T-helper 9 cell (primary cell): ENCODE measurements at places on chromosomes 7 and 10.
A peak's percentile ranks its signal among the peaks of the same experiment; 100 is the strongest.

GRCh38 chr10:77090381-77091356 is 546.9 kb downstream of the KCNMA1 start:
- DNase-seq = no peak

- DNase-seq = no peak
Measured at GRCh38 chr7:20214921-20215669, 2.1 kb downstream of the MACC1 start.

GRCh38 chr7:151875942-151876898 is 695 bp downstream of the PRKAG2 start:
- peak; percentile 59 for DNase-seq

- no peak for DNase-seq
Measured at GRCh38 chr10:35056133-35056532, 34.0 kb downstream of the CUL2 start.

GRCh38 chr10:29057822-29058331 is 231.0 kb upstream of the LYZL1 start:
- DNase-seq = no peak

DNA sequence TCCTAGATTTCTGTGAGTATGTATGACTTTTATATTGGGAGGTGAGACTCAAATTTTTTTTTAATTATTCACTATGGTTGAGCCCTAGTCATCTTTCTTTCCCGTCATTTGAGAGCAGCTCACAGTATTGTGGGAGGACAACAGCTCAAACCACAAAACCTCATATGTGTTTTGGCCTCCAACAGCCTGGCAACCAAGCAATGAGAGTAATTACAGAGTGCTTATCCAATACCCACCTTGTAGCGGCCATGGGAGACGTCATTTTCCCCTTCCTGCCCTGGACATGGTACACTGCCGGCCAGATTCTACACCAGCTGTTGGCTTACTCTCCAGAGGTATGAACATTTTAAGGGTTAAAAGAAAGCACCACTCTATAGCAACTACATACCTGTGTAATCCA is 49.1 kb downstream of the DOCK4 start:
- DNase-seq = no peak

- DNase-seq = no peak
Measured at GRCh38 chr10:11612021-11613001, 861 bp upstream of the USP6NL start.

DNA sequence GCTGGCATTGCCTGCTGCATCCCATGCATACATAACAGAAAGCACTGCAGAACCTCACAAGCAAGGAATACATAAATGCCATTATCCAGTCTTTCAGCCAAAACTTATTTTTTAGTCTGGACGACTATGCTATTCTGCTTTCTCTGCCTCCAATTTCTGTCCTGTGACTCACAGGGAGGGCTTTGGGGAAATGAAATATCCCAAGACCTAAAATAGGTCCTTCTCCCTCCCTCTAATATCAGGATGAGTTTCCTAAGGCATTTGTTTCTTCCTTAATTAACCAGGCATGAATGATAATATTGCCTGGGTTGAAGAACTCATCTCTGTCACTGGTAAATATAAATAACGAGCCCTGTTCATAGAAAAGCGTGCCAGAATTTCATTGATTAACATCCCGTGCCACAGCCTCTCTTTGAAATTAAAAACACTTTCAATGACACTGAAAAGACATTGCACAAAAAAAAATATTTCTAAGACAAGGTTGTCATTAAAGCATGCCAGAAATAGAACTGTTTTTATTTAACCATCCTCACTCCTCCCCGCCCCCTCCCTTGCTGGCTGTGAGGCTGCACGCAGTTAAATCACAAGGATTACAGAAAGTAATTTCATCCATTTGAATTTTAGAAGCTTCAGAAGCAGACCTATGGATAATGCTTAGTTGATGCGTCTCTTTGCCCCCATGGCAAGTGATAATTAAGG is 103.0 kb upstream of the ANKRD1 start:
- no peak for DNase-seq

GRCh38 chr10:3135006-3135405 is 37.6 kb downstream of the PITRM1 start:
- DNase-seq = no peak

DNA sequence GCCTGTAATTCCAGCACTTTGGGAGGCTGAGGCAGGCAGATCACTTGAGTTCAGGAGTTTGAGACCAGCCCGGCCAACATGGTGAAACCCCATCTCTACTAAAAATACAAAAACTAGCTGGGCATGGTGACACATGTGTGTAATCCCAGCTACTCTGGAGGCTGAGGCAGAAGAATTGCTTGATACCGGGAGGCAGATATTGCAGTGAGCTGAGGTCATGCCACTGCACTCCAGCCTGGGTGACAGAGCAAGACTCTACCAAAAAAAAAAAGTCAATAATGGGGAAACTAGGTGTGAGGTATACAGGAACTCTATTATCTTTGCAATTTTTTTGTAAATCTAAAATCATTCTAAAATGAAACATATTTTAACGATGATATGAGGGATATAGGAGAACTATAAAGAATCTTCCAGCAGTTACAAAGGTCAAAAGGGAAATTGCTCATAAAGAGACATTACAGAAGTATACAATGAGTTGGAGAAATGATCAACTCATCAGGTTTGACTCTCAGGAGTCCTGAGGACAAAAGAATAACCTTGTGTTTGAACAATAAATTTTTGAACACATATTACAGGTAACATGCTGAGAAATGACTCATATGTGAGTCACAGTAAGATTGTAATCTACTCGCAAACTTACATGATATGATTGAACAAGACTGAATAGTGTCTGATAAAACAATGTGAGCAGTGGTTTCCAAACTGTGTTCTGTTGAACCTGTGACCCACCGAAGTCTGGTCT is 272.6 kb downstream of the FGFR2 start:
- no peak for DNase-seq

GRCh38 chr7:19118636-19119371 is 1.4 kb upstream of the TWIST1 start:
- DNase-seq = no peak

DNA sequence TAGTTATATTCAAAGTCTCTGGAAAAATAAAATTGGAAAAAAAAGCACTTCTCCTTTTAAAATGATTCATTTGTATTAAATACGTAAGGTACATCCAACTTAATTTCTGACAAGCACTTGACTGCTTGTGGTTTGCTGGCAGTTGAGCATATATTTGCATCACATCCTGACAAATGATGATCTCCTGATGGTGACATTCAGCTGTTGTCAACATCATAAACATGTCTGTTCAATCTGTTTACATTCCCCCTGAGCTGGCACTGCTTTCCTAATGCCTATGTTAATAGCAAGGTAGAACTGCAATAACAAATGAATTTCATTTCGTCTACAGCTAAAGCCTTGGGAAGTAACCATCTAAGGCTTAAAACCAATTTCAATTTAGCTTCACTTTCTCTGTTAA is 24.4 kb downstream of the TSPAN12 start:
- no peak for DNase-seq

DNA sequence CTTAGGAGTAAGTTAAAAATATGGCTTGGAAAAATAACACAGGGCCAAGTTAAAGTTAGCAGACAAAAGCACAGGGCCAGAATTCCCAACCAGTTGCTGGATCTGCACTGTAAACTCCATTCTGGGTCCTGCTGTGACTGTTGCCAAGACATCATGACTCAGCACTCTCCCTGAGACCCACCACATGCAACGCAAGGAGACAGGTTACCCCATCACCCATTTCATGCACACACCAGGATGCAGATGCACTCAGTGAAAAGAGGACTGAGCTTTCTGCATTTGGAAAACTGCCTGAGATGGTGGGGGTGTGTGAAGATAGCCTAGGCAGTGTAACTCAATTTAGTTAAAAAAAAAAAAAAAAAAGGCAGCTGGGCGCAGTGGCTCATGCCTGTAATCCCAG is 97.6 kb upstream of the ZNF438 start:
- no peak for DNase-seq

GRCh38 chr7:20776942-20777341 is 9.7 kb downstream of the SP8 start:
- DNase-seq = no peak

GRCh38 chr7:66344166-66344565 is 139.0 kb downstream of the TPST1 start:
- DNase-seq = no peak

DNA sequence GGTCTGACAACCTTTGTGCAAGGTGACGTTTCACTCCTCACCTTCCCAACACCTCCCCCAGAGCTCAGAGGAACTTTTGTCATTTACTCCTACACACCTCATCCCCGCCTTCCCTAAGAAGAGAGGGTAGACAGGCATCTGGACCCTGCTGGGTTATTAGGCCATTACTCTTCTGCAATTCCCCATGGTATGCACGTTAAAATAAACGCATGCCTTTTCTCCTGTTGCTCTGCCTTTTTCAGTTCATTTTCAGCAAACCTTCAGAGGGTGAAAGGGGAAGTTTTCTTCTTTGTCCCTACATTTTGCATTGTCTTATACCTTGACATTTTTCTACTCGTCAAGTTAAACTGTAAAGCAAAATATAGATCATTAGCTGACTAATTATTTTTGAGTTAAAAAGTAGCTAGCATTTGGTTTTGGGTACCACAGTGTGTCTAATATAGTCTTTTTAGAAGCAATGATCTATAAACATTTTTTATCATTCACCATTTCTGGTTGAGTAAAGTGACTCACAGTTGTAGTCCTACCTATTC is 10.5 kb upstream of the EDRF1 start:
- no peak for DNase-seq

DNA sequence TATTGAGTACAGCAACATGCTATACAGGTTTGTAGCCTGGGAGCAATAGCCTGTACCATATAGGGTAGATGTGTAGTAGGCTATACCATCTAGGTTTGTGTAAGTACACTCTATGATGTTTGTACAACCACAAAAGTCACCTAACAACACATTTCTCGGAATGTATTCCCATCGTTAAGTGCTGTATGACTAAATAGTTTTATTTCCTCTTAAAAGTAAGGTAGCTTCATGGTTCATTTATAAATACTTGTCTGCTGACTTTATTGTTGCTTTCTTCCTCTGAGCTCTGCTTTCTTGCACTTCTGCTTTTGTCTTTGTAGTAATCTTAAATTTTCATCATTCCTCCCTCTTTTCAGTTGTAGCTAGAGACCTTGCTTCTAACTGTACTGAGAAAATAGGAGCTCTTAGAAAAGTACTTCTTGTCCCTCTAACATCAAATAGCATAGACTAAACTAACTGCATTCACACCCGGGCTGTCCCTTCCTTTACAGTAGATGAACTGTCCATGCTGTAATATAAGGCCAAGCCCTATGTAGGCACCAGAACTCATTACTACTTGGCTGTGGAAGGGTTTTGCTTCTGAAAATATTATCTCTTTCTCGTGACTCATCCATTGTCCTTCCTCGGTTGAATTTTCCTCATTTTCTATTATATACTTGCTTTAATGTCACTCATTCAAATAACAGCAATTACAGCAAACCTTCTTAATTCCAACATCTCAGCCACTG is 55.4 kb upstream of the FAM3C start:
- DNase-seq = no peak

DNA sequence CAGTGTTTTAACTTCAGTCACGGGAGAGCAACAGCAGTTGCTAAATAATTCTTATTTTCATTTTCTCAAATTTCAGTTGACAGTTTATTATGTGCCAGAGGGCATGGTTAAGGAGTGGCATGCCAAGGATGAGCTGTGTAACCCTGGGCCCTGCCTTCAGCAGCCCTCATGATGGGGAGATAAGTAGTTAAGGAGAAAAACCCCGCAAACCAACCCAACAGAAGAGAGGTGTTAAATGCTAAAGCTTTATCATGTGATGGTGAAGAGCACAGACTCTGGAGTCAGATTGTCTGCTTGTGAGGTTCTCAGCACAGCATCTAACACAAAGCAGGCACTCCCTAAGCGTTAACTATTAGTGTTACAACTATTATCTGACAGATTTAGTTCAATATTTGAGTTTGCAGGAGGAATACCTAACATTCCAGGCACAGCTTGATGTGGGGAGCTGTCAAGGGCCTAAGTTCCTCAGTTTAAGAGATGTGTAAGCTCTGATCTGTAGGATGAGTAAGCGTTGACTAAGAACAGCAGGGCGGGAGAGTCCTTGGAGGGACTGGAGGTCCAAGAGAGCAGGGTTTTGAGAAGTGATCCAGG is 29.6 kb downstream of the STAM start:
- DNase-seq = no peak

DNA sequence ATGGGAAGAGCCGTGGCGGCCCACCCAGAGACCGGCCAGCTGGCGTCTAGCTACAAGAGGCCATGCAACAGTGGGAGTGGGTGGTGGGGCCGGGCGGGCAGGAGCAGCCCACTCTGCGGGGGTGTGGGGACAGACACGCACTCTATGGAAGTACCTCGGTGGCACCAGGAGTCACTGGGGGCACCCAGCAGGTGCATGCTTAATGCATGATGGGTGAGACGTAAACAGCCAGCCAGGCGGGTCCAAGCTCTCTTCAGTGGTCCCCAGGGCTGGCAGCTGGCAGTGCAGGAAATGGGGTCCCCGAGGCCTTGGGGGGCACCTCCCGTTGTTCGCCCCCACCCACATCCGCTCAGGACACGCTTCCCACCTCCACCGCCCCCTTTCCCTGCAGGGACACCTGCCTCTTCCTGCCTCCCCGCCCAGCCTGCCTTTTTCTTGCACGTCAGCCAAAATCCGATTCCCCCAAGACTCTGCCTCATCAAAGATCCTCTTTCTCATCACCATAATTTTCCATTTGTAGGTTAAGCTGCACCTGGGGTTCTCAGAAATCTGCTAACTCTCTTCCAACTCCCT is 22.6 kb upstream of the PSMG3 start:
- no peak for DNase-seq

DNA sequence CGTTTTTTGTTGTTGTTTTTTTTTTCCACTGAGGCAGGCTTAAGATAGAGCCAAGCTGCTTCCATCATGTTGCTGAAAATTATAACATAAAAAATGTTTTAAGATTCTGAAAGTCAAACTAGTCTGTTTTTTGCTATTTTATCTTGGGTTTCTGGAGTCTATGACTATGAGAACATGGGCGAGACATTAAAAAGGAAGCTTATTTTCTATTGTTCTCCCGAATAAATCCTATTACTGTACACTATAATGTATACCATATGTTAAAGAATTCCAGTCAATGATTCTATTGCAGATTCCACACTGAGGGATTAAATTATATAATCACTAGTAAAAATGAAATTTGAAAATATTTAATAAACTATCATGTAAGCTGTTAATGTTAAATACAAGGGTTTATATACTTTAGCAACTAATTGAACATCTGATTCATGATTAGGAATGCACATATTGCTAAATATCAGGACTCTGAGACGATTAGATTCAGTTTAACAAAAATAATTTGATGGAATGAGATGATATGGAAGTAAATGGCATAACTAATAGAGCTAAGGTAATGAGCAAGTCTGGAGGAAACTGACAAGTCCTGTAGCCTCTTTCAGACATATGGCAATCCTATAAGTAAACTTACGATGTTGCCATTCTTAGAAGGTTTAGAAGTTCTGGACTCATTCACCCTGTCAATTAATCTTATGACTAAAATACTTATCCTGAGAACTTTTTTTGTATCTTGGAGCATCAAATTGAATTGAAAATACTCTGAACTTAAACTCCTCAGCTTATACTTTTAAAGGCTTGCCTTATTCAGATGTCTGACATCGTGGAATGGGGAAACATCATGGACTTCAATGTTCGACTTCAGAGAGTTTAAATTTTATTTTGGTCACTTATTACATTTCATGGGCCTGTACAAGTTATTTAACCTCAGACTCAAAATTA is 294.8 kb upstream of the DGKB start:
- DNase-seq = no peak

GRCh38 chr7:81333536-81333935 is 414.7 kb upstream of the SEMA3C start:
- DNase-seq = no peak
